ENCODE measurements at places on chromosomes 1 and 21.

GRCh38 chr1:53552146-53552861 is 93.1 kb downstream of the DMRTB1 start:
- no peak for DNase-seq

- DNase-seq = no peak
Measured at GRCh38 chr1:192565946-192566345, 9.6 kb upstream of the RGS1 start.

DNA sequence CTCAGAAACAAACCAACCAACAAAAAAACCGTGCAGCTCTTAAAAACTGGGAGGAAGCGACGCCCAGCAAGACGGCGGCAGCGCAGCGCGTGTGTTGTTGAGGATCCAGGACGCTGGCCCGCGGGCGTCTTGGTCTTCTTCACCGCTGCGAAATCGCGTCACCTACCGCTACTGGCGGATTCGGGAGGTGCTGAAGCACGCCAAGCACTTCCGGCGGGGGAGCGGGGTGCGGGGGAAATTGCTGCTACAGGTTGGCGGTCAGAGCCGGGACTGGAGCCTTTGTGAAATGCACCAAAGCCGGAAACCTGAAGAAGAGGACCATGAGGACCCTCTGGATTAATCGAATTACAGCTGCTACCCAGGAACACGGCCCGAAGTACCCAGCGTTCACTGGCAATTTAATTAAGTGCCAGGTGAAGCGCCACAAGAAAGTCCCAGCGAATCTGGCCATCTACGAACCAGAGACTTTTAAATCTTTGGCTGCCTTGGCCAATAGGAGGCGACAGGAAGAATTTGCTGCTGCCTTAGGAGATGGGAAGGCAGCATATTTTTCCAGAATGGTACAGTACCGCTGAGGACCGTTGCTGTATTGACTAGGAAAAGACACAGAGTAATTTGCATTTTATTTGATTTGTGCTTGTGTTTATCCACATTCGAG is 11.9 kb upstream of the RIPPLY3 start:
- DNase-seq = no peak

GRCh38 chr1:202679406-202680177 is 30.7 kb downstream of the SYT2 start:
- no peak for DNase-seq

GRCh38 chr1:57017717-57018116 is 51.9 kb upstream of the C8B start:
- DNase-seq = peak; percentile 19

DNA sequence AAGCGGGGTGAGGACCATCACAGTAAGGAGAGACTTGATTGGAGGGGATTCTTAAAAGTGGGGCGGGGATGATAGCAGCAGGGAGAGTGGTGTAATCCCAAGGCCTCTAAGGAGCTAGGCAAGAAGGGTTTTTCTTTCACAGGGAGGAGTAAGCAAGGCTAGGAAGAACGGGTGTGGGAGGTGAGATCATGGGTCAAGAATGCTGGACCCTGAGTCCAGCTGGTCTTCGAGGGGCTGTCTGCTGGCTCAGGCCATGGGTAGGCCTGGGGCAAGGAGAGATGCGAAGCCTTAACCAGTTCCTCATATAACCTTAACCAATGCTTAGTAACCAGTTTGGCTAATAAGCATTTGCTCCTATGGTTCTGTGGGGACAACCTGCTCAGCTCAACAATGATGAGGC is 599.1 kb downstream of the NPHP4 start:
- DNase-seq = no peak
